ENCODE measurements at places on chromosomes 7 and 10.
A peak's percentile ranks its signal among the peaks of the same experiment; 100 is the strongest.

- DNase-seq: no peak
Observed at GRCh38 chr10:78630944-78631838, 437.6 kb upstream of the ZMIZ1 start.

DNA sequence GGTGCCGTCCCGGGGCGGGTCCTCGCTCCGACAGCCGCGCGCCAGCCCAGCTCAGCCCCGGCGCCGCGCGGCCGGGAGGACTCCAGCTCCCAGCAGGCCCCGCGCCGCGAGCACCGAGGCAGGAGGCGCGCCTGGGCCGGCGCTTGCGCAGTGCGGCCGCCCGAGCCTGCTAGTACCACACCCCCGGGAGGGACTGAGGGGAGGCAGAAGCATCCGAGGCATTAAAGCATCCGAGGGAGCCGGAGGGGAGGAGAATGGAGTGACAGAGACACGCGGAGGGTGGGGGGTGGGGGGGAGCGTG lies at the start of gene GRK5:
Gene GRK5, plus strand, starts transcription at position 206 of the 301 bp plus-strand sequence. CDS start 347 bp downstream, outside the sequence.
- peak; percentile 93 for DNase-seq

DNA sequence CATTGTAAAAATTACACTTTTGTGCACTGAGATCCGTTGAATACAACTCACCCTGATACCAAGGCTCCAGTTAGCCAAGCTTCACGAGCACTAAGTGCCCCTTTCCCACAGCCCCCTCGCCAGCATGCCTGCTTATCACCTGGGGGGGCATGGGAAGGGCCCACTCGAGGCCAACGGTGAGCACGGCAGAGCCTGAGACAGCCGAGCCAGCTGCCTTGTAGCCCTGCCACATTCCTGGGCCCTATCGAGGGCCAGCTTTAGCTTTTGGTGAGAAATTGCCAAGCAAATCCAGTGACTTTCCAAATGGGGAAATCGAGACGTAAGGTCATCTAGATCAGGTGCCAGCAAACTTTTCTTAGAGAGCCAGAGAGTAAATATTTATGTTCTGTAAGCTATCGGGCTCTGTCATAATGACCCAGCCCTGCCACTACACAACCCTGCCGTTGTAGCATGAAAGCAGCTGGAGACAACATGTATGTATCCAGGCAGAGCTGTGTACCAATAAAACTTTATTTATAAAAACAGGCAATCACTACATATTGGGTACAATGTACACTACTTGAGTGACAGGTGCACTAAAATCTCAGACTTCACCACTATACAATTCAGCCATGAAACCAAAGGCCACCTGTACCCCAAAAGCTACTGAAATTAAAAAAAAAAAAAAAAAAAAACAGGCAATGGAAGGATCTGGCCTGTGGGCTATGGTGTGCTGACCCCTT lies 83.6 kb downstream of the FAM53B start:
- peak; percentile 35 for DNase-seq

- DNase-seq: no peak
Observed at GRCh38 chr10:91034042-91034441, 113.2 kb upstream of the ANKRD1 start.

GRCh38 chr10:59967079-59967478 lies 60.7 kb upstream of the CCDC6 start:
- DNase-seq: no peak

DNA sequence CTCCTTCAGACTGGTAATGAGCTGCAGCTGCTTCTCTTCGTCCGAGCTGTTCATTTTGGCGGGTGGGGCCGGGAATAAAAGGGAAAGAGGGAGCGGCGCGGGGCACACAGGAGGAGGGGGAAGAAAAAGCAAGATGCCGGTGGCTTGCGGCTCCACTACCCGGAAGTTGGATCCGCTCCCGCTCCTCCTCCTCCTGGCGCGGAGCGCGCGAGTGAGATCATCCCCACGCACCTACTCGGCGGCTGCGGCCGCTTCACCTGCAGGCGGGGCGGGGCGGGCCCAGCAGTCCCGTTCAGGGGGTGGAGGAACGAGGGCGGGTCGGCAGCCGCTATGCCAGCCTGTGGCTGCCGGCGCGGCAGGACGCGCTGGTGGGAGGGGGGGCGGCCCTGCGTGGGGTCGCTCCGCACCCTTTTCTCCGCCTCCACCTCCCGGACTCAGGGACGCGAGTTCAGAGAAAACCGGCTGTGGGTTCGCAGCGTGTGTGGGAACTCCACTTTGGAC lies at the start of gene SHTN1:
Gene SHTN1, minus strand, starts transcription at position 162 of the 501 bp plus-strand sequence. Its CDS starts 108 bp downstream, at position 54.
- peak; percentile 64 for DNase-seq

- DNase-seq: no peak
Observed at GRCh38 chr10:123643315-123643714, 22.8 kb upstream of the GPR26 start.

- no peak for DNase-seq
Observed at GRCh38 chr7:73539709-73540108, 17.6 kb upstream of the BAZ1B start.

DNA sequence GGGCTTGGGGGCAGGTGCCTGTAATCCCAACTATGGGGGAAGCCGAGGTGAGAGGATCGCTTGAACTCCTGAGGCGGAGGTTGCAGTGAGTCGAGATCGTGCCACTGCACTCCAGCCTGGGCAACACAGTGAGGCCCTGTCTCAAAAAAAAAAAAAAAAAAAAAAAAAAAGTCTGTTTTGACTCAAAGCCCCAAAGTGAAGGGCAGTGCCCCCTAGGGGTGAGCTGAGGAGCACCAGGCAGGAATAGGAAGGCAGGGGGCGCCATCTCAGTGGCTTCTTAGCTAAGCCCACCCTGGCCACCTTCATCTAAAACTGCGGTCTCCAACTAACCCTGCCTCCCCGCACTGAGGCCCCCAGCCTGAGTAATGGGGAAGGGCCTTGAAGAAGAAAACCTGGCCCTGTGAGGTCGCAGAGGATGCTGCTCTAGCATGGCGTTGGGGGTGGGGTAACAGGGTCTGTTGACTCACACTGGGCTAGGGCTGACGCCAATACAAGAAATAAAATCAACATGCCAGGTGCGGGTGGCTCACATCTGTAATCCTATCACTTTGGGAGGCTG lies 9.8 kb downstream of the PODXL start:
- no peak for DNase-seq

DNA sequence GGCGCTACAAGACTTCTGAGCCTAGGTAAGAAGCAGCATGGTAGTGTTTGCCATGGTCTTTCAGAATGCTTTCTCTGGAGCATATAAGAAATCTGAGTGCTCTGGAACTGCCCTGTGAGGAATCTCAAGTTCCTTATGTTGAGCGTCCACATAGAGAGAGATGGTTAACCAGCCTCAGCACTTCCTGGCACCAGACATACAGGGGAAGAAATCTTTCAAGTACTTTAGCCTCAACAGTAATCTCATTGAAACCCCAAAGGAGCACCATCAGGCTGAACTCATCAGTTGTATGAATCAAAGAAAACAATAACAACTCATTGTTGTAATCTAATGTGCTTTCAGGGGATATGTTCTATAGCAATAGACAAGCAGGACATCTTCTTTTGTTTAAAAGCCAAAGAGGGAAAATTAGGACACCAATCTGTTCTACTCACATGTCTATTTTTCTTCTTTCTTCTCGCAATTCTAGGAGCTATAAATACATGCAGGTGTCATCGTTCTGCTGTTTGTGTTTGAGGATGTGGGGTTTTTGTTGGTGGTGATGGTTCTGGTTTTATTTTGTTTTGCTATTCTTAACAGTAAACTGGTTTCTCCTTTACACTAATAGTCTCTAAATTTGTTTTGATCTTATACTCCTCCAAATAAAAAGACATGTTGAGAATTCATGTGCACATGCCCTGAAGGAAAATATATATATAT lies 1145.0 kb upstream of the LRRN3 start:
- no peak for DNase-seq

DNA sequence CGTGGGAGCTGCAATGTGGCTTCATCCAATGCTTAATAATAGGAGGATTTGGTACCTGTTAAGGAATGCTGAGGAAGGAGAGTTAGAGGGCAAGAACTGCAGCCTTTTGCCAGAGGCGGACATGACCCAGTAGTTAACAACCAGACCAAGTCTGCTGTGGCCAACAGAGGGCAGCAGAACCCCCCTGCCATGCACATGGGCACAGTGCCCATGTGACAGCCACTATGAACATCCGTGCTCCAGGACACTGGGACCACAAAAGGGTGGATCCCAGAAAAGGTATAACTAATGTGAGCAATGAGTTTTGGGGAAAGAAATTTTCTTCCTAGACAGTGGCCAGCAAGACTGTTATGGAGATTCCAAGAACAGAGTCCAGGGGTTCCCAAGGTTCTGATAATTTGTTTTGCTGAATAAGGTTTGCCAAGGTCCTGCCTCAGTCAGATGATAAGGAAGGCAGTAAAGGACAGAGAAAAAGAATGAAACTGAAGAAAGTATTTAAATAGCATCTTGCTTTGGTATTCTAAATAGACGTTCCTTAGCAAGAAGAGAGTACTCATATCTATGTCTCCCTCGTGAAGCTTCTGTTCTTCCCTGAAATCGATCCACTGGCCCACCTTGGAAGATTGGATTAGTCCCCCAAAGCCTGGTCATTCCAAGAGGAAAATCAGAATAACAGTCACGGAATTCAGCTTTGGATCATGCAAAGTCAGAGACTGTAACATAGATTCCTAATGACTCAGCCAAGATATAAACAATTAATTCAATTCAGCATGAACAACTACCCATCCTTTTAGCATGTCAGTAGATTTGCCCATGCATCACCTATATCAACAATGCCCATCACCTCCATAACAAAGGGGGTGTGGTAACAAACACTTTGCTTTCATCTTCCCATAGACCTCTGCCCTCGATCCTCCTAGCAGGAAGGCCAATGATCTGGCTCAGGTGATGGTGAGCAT lies 56.0 kb downstream of the LGI1 start:
- DNase-seq: peak; percentile 62

DNA sequence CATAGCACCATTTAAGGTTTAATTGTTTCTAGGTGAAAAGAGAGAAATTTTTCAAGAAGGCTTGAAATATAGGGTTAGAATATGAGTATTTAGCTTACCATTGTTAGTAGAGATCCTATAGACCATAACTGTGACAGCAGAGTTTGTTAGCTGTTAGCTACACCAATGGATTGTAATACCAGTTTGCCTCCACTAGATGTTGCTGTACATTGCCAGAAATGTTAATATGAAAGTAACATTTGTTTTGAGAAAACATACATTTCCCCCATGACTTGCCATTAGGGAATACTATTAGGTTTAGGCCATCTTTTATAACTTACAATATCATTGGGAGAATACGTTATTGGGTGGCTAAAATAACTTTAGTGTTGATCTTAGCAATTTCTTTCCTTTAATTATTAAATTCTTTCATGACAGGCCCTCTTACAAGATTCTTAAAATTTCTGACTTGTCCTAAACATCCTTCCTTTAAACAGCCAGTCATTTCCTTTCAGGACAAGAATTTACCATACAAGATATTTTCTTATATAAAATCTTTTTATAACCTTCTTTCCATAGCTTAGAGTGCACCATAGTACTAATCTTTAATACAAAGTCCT lies 39.5 kb downstream of the ZNF117 start:
- DNase-seq: no peak
